ENCODE measurements at places on chromosomes 2 and 18.

DNA sequence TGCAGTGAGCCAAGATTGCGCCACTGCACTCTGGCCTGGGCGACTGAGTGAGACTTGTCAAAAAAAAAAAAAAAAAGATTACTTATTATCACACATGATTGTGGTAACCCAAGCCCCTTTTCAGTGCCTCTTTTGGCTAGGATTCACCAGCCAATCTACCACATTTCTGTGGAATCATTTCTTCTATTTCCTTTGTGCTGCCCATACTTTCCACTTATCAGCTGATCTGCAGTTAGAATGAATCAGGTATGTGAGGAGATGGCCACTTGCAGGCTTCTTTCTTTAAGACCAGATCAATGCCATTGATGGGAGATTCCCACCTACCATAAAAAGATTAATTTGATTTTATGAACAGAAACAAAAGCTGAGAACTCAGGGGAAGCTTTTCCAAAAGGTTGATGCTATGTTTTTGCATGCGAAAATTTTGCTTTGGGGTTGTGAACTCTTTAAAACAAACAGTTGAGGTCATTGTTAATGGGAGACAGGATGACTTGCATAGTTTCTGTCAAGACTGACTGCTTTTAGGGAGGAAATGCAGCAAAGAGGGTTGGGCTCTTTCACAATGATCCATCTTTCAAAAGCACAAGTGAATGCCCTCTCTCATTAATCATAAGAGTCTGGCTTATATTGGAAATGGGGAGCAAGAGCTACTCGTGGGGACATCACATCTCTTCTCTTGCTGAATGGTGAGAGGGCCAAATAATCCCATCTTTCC lies 66.9 kb upstream of the CYP26B1 start:
- no peak for DNase-seq

- no peak for DNase-seq
Observed at GRCh38 chr2:147863835-147864234, 19.0 kb downstream of the ACVR2A start.

GRCh38 chr18:54749291-54749690 lies 79.0 kb upstream of the RAB27B start:
- no peak for DNase-seq

- no peak for DNase-seq
Observed at GRCh38 chr18:75307530-75307929, 96.9 kb downstream of the TSHZ1 start.

DNA sequence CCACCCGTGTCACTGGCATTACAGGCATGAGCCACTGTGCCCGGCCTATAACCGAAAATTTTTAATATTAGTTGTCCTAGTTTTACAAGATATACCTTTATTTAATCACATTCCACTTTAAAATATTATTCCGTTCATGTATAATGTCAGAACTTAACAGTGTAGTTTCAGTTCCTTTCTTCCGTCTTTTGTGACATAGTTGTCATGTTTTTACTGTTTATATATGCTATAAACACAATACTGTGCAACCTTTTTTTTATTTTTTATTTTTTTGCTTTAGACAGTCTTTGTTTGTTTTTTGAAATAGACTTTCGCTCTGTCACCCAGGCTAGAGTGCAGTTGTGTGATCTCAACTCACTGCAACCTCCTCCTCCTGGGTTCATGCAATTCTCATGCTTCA lies 129.5 kb upstream of the TTC27 start:
- DNase-seq, result no peak

- no peak for DNase-seq
Observed at GRCh38 chr2:54772531-54772930, 49.1 kb downstream of the EML6 start.

DNA sequence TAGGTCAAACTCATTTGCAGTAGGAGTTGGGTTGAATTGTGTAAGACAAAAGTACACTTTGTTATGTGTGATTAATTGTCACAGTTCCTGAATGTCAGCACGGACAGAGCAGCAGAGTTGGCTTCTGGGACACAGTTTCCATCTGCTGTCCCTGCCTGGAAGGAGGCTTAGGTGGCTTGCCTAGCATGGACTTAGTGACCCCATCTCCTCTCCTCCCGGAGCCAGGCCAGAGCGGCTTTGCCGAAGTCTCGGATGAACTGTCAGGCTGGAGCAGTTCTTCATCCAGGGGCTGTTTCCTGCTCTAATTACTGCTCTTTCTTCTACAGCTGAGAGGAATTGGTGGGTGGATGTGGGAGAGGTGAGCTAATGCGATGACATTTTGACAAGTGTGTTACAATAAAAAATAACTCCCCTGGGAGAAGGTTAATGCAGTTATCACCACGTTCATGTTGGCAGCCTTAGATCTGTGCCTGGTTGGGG lies 102.0 kb downstream of the SH3RF3 start:
- no peak for DNase-seq

DNA sequence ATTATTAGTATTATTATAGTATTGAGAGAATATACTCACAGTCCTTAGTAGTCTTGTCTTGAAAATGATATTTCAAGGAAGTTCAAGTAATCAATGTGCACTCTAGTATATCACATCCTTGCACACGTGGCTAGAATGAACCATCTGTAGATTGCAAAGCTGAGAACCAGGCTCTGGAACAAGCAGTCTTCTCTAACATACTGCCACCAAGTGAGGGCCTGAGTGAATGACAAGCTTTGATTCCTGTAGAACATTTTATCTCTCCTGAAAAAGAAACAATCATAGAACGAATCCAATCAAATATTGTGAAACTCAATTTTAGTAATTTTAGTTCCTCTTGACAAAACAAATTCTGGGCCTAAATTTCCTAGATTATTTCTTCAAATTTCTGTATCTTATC lies 55.3 kb upstream of the SULT1C3 start:
- DNase-seq, result no peak

Measured in chondrocyte (in vitro differentiated cells).